ENCODE measurements at places on chromosomes 7 and 10.

GRCh38 chr7:150896562-150897209 is 44.4 kb downstream of the AOC1 start:
- DNase-seq, result no peak

- DNase-seq, result no peak
Observed at GRCh38 chr10:44650691-44651661, 260.2 kb upstream of the TMEM72 start.

GRCh38 chr10:7130191-7130911 is 280.5 kb downstream of the SFMBT2 start:
- no peak for DNase-seq

- no peak for DNase-seq
Observed at GRCh38 chr10:49001402-49001801, 61.8 kb upstream of the LRRC18 start.

DNA sequence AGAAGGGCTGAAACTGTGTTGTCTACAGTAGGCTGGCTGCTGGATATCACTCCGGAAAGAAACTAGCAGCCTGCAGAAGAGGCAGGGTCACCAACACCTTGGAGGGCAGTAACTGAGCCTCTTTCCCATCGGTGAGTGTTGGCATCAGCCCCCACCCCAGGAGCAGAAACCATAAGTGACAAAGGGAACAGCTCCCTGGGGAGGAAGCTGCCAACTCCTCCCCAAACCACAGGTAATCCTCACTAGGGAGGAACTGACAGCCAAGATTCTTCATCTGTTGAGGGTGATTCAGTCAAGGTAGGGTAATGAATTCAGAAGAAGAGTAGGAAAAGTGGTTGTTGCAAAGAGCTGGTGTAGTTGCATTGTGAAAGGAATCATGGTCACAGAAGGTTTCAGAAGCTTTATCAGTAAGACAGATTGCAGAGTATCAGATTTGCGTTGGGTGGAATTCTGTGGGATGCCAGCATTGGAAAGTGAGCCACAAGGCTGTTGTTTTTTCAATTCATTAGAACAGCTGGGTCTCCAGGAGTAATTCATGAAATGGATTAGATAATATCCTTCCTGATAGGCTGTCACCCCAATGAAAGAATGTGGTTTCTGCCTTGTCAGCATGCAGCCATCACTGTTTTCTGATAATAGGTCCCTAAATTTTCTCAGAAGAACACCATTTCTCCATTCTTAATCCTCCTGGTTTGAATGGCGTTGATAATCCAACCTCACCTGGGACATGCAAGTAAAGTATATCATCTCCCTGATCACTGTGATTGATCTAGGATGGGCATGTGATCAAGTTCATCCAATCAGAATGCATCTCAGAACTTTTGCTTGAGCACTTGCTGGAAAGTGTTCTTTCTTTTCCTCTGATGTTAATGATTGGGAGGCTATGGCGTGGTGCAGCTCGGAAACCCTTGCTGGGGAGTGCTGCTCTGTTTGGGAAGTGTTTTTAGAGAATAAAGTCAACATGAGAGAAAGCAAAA is 75.0 kb upstream of the CTBP2 start:
- DNase-seq, result no peak

GRCh38 chr10:121573538-121573941 is 24.7 kb downstream of the FGFR2 start:
- DNase-seq, result no peak

GRCh38 chr7:52726493-52726892 is 308.9 kb upstream of the POM121L12 start:
- DNase-seq, result no peak

GRCh38 chr10:123558651-123559050 is 107.5 kb upstream of the GPR26 start:
- DNase-seq, result no peak

- no peak for DNase-seq
Observed at GRCh38 chr7:6238309-6238925, 34.0 kb downstream of the CYTH3 start.

DNA sequence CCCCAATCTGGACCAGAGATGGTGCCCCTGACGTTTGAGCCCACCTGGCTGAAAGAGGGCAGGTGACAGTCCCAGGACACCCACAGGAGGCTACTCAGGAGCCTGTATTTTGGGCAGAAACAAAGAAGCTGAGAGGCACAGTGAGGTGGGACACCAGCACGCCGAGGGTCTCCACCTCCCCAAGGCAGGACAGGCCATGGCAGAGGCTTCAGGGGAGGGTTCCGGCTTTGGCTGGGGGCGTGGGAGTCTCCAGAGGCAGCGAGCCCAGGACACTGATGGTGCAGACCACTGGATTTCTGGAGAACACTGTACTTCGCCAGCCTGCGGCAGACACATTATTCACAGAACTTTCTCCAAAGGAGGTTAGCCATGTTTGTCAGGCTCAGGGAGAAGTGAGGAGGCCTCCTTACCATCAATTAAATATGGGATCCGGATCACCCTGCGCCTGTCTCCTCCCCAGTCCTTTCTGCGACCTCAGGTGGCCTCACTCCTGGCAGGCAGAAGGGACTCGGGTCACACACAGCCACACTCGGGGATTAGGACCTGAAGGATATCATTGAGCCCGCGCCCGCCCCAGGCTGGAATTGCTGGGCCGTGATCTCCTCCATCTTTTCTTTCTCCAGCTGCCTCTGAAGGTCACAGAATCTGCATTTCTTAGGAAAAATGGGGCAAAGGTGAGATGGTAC is 98.3 kb downstream of the MKI67 start:
- DNase-seq, result no peak

DNA sequence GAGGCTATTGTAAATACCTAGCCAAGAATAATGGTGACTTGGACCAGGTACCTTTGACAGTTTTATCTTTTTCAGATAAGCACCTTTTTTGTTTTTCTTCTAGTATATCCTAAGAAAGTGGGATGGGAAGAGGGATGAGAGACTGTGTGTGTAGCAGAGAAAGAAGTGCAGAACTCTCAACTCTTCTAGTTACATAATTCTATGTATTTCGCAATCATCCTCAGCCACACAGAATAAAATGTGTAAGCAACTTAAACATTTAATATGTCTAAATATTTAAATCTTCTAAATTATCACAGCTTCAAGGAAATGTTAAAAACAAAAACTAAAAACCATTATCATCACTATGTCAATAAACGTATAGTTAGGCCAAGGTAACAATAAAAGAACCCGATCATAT is 42.6 kb upstream of the GSAP start:
- no peak for DNase-seq

- DNase-seq, result no peak
Observed at GRCh38 chr10:132507409-132507955, 30.1 kb upstream of the INPP5A start.

- no peak for DNase-seq
Observed at GRCh38 chr7:106036004-106036403, 72.9 kb downstream of the CDHR3 start.

DNA sequence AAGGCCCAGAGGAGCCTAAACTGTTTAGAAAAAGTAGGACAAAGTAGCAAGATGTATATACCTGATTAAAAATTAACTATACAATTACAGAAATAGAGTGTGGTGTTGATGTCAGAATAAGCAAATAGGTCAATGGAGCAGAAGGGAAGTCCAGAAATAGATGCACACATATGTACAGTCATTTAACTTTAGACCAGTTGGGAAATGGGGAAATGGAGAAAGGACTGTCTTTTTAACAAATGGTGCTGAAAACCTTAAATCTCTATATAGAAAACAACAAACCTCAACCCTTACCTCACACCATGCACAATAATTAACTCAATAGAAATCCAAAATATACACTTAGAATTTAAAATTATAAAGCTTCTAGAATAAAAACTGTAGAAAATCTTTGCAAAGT is 72.2 kb downstream of the CH25H start:
- no peak for DNase-seq

All from activated gamma-delta T cell (primary cell).